Mononuclear cell (primary cell): ENCODE measurements at places on chromosomes 5 and 9. TPM values are rescaled to one million over a fixed set of nuclear protein-coding genes. Genes with fewer than 3 reads are reported as not detected.

ZNF484 gene
- total RNA-seq = 36.4 TPM

IL5 gene
- total RNA-seq = not detected

FAM153A gene
- 16.5 TPM for total RNA-seq

CACFD1 gene
- total RNA-seq = 2.3 TPM
